ENCODE measurements at places on chromosomes 4 and X. TPM values are rescaled to one million over a fixed set of nuclear protein-coding genes. Genes with fewer than 3 reads are reported as not detected.

MTHFD2L gene
- polyA plus RNA-seq, result 21.5 TPM

BRCC3 gene
- polyA plus RNA-seq, result 34.8 TPM

F11 gene
- polyA plus RNA-seq, result 4.7 TPM

TMSB15A gene
- polyA plus RNA-seq, result 76.1 TPM

RHOXF1 gene
- polyA plus RNA-seq, result 1.7 TPM

PRKG2 gene
- polyA plus RNA-seq, result 1.8 TPM

FGG gene
- not detected for polyA plus RNA-seq

SUPT20HL1 gene
- not detected for polyA plus RNA-seq

SRPX2 gene
- 25.5 TPM for polyA plus RNA-seq

SHROOM2 gene
- polyA plus RNA-seq, result 21.7 TPM

TCEANC gene
- polyA plus RNA-seq, result 6.2 TPM

FAM114A1 gene
- polyA plus RNA-seq, result 29.5 TPM

MAGEA4 gene
- not detected for polyA plus RNA-seq

GAGE12F gene
- not detected for polyA plus RNA-seq

EMCN gene
- 127 TPM for polyA plus RNA-seq

DLG3 gene
- polyA plus RNA-seq, result 31.2 TPM

Data from left renal pelvis (tissue), 4 donors.